GF-D8 (cell line): ENCODE measurements at places on chromosomes 3 and 15.

DNA sequence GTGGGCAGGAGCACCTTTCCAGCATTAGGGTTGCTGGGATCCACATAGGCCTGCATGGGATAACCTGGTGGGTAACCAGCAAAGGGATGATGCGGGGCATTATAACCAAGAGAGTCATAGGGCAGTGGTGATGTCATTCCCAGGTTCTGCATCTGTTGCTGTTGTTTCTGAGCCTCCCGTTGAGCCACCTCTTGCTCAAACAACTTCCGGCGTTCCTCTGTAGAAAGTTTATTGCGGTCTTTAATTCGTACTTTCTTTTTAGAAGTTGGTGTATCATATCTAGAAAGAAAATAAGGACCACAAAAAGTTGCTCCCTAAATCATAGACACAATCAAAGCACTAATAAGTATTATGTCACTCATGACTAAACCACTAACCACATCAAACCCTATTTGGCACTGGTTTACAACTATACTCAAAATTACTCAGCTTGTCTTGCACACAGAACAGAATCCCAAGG is 77.8 kb downstream of the NBEAL2 start:
- DNase-seq: no peak

DNA sequence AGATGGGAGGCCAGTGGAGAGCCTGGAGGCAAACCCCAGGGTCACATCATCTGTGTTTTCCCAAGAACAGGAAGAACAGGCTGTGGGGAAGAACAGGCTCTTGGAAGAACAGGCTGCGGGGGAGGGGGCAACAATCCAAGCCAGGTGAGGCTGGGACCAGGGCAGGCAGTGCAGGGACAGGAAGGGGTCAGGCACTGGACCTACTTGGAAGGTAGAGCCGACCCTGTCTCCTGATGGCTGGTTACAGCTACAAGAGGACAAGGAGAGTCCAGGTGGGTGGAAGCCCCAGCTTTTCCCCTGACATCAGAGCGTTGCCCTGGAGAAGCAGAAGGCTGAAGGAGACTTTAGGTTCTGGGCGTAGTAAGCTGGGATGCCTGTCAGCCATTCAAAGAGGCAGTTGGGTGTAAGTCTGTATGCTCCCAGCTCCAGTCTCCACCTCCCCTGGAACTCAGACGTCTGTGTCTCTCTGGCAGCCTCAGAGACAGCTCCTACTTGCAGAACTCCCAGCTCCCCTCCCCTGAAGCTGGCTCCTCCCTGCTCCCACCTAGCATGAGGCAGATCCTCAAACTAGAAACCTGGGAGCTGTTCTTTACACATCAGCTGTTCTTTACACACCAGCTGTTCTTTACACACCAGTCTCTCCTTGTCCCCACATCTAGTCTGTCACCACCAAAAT is 130.9 kb downstream of the DNAJB8 start:
- DNase-seq: no peak

- DNase-seq: no peak
Measured at GRCh38 chr15:100981086-100981485, 61.9 kb downstream of the LRRK1 start.

DNA sequence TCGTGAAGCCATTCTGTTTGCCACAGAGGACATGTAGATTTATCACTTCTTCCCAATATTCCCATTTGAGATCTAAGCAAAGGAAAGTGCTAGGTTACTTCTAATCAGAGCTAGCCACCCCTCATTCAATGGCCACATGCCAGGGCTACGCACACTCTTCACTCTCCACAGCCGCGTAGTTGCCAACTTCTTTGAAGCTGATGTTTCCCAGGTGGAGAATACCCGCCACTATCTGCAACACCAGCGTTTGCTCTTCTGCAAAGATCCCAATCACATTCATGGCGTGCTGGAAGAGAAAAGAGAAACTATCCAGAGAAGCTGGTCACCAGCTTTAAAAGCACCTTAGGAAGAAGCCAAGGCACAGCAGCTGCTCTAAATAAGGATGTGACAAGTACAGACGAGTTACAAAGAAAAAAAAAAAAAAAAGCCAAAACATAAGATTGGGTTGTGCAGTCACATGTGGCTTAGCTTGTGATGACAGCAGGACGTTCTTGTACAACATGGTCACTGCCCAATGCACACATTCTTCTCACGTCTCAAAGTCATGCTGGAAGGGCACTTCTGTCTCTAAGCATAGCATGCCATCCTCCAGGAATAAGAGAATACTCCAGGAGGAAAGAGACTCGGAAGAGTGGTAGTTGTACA is 16.4 kb downstream of the LDHAL6B start:
- DNase-seq: no peak

DNA sequence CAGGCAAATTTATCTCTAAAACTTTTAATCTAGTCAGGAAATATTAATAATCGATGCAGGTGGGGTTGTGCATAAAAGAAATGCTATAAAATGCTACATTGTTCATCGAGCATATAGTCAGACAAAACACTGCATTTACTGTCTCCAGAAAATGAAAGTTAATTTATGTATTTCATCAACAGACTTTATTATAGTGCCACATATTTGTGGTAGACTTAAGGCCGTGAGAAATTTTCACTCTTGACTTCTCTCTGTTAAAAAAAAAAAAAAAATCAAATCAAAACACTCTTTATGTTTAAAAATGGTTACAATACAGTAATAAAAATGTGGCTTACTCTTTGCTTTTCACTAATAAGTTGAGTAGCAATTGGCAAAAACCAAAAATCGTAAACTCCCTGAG is 67.4 kb downstream of the RBMS3 start:
- DNase-seq: no peak

- no peak for DNase-seq
Measured at GRCh38 chr3:60973321-60973720, 277.9 kb downstream of the FHIT start.

GRCh38 chr3:128808672-128809071 is 70.7 kb upstream of the ACAD9 start:
- DNase-seq: no peak

- DNase-seq: no peak
Measured at GRCh38 chr15:48337607-48338006, 6.4 kb downstream of the DUT start.

GRCh38 chr3:28134792-28135375 is 106.5 kb upstream of the CMC1 start:
- no peak for DNase-seq

DNA sequence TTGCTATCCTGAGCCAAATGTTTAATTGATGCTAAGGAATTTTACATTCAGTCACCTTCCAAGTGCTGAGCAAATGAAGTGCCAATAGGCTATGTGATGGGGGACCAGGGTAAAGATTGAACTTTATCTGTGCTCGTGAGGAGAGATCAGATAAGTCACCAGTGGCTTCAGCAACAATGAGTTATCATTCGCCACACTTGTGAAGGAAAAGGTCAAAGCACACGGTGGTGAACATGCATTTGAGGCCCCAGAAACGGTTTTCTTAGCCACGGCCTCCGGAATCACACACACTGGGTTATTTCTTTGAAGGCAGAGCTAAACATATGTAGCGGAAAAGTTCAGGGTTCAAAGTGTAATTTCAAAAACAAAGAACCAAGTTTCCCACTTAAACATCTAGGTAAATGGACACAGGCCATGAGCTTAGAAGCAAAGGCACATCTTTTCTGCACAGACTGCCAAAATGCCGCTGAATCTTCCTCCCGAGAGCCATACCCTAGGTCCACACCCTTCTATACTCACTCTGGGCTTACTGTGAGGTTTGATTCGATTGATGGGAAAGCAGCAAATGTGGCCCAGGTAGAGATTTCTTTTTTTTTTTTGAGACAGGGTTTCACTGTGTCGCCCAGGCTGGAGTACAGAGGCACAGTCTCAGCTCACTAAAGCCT is 268.5 kb downstream of the SHQ1 start:
- DNase-seq: no peak

- DNase-seq: no peak
Measured at GRCh38 chr15:65020419-65020818, 9.0 kb downstream of the MTFMT start.

DNA sequence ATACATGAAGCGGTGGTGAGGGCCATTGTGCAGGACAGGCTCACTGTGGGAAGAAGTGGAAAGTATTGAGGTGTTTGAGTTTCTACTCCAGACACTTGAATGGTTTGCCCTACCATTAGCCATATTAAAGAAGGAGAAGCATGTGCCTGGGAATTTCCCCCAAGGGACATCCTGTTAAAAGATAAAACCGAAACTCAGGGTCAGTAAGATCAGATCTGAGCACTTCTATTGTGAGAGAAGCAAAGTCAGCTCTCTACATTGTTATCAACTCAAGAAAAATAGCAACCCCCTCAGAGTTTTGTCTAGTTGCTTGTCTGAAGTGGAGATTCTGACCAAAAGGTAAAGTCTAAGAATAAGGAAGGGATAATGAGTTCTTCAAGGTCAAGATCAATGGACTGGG is 269.8 kb downstream of the CHST2 start:
- DNase-seq: no peak

GRCh38 chr15:66356077-66356358 is 467 bp downstream of the TIPIN start:
- DNase-seq: no peak

DNA sequence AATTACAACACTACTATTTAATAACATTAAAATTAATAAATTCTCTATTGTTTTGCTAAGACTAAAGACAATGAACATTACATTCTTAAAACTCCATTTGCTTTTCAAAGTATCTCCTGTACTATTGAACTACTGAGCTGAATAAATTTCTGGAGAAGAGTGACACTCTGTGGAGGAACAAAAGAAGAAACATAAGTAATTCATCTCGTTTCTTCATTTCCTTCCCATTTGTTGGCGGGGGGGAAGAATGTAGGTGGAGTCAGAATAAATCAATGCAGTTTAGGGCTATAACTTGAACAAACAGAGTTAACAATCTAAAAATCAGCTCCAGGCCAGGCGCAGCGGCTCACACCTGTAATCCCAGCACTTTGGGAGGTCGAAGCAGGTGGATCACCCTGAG is 32.7 kb downstream of the EFHB start:
- peak; percentile 3 for DNase-seq

DNA sequence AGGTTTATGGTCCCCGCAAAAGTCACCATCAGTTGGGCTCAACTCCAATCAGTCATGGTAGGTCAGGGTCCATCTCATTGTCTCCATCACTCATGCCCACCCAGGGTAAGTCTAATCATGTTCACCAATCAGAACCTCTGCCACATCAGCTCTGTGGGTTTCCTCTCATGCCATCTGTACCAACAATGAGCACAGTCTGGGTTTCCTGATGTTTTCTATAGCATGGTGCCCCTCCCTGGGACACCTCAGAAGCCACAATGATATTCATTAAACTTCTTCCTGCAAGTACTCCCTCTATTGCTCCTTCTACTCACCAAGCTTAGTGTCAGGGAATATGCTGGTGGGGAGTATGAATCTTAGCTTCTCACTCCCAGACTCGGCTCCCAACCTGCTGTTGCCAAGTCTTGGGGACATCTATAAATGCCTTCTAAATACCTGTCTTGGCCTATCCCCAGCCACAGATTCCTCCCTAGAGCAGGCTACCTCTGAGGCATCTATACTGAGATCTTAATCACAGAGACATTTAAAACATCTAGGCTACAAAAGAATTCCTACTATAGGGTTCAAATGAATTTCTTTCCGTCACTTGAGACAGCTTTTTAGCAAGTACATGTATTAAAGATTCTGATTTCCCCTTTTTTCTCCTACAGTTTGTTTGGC is 5.0 kb upstream of the CCR2 start:
- DNase-seq: peak; percentile 14

- no peak for DNase-seq
Measured at GRCh38 chr15:100703032-100703578, 100.7 kb downstream of the ASB7 start.

GRCh38 chr15:31305375-31305774 is 21.3 kb upstream of the KLF13 start:
- no peak for DNase-seq

GRCh38 chr3:113802795-113803455 is 35.7 kb upstream of the GRAMD1C start:
- no peak for DNase-seq

GRCh38 chr3:102492300-102492699 is 57.5 kb downstream of the ZPLD1 start:
- no peak for DNase-seq

DNA sequence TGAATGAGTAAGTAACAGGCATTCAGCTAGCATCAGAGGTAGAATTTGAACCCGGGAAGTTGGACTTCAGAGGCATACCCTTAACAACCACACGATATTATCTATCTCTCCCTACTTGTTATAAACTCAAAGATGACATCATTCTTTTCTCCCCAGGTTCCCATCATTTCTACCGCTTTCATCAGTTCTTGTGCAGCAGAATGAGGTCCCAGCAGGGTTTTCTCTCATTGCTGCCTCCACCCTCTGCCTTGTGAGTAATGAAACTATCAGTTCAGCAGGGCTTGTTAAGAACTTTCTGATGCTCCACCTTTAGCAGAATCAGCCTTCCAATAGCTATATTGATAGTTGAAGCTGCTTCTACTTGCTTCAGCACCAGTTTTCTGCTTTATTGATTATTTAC is 487.5 kb upstream of the KCNMB2 start:
- DNase-seq: no peak

DNA sequence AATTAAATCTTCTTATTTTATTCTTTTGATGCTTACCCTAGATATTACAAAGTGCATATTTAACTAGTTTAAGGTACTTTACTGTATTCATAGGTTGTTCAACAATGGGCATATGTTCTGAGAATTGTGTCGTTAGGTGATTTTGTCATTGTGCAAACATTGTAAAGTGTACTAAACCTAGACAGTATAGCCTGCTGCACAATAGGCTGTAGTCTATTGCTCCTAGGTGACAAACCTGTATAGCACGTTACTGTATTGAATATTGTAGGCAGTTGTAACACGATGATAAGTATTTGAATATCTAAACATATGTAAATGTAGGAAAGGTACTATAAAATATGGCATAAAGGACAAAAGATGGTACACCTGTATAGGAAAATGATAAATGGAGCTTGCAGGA is 100.7 kb downstream of the CACNA2D3 start:
- DNase-seq: no peak

DNA sequence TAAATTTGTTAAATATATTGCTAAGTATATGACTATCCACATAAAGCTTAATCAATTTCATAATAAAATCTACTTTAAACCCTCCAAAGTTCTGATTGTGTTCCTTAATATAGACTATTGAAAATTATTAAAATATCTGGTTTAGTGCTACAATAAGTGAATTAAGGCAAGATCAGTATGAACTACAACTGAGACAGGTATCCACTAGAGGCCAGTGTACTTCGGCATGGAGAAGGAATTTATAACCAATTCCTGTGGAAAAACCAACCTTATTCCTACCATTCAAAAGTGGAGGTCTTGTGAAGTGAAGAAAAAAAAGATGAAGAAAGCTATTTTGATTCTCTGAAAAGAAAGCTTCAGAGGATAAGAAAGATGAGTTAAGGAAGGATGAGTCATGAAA is 237.7 kb downstream of the SUCLG2 start:
- DNase-seq: no peak
